RPMI7951 (cell line): ENCODE measurements at places on chromosomes 11 and 22. TPM values are rescaled to one million over a fixed set of nuclear protein-coding genes. Genes with fewer than 3 reads are reported as not detected.
A peak's percentile ranks its signal among the peaks of the same experiment; 100 is the strongest.

GLYATL1B gene
- total RNA-seq = not detected in 2 replicates

DENND6B gene
- total RNA-seq = 0.68 and 2.2 TPM in 2 replicates

AASDHPPT gene
- total RNA-seq = 59.7 and 69.6 TPM in 2 replicates

PIWIL4 gene
- total RNA-seq = 0.48 and 0.78 TPM in 2 replicates

GRCh38 chr11:45899448-45900174, 7.5 kb downstream of the FREY1 start:
- DNase-seq = peak; percentile 81
